ENCODE measurements at places on chromosomes 6 and 20.

GRCh38 chr20:59670786-59671492, 66.6 kb downstream of the PHACTR3 start:
- DNase-seq: no peak

DNA sequence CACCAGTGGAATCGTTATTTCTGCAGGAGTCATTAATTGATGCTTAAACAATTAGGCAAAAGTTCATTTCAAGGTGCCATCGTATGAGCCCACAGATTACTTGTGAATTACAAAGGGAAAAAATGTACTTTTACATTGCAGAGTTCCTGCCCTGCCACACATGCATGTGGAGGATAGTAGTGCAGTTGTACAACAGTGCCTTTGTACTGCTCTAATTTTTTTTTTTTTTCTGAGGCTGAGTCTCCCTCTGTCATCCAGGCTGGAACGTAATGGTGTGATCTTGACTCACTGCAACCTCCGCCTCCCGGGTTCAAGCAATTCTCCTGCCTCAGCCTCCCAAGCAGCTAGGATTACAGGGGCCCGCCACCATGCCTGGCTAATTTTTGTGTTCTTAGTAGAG, 26.0 kb upstream of the SYNJ2 start:
- no peak for DNase-seq

DNA sequence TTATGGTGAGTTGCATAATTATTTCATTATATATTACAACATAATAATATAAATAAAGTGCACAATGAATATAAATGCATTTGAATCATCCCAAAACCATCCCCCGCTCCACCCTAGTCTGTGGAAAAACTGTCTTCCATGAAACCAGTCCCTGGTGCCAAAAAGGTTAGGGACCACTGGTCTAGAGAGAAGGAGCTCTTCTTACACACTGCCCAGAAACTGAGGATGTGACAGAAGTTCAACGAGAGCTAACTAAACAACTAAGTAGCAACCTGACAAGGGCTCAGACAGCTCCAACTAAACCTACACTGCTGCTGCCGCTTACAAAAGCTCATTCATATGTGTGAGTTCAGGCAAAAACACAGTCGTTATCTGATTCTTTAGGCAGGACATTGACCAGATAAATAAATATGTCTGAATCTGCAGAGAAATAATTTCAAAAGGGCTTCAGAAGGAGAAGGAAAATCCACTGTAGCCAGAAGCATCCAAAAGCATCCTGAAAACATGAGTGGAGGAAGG, 125.9 kb downstream of the ATXN1 start:
- no peak for DNase-seq

DNA sequence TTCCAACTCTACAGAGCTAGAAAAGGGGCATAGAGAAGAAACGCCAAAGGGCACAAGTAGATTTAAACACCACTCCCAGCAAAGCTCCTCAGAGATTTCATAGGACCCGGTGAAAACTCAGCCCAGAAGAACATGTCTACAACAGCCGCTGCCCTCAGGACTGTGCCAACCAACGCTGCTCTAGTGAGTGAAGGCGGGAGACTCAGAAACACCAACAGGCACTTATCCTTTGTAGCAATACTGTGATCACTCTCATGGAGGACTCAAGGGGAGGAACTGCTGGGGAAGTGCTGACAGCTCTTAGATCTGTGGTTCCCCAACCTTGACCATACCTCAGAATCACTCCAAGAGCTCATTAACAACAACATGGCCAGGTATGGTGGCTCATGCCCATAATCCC, 39.5 kb downstream of the STAU1 start:
- no peak for DNase-seq

DNA sequence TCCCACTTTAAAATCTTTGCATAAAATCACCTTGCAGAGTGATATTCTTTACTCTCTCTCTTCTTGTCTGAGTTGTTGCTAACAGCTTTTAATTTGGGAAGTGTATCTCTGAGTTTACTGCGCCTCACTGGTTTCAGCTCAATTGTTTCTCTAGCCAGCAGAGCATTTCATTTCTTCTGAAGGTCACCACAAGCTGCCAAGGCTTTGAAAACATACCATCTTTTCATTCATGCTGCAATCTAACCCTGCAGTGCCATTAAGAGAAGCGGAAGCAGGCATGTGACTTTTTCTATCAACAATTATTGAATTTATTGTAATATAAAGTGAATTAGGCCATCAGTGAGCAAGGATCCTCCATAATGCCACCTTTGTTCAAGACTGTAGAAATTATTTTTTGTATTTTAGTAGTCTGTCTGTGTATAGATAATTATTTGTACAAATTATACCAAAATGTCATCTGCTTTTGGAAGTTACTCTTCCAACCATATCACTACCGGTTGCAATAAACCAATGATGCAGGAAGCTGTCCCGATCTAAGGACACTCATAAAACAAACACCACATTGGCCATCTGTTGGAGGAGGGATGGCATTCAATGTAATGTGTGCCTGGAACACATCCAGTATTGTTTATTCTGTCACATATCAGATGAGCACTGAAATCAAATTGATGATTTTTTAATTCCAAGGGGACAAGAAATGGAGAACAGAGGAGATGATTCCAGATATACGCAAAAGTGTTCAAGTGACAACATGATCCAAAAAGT, 26.8 kb downstream of the HS3ST5 start:
- DNase-seq: no peak

- no peak for DNase-seq
Measured at GRCh38 chr20:45948742-45949541, 14.5 kb downstream of the PCIF1 start.

- no peak for DNase-seq
Measured at GRCh38 chr6:42664718-42665117, 57.7 kb downstream of the PRPH2 start.

GRCh38 chr6:140209775-140210174, 835.3 kb upstream of the CITED2 start:
- DNase-seq: no peak

DNA sequence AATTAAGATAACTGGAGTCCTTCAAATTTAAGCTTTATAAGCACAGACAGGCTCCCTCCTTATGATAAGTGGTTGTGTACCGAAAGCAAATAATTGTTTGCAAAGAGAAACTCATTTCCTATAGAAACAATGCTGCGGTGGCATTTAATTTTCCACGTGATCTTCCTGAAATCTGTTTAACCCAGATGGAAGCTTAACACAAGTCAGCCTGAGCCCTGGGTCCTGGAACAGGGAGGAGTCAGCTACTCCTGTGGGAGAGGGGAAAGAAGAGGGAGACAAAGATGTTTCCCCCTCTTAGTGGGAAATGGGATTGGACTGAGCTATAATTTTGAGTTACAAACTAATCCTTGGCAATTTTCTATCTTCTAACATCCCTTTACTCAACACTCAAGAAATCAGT, 136.5 kb downstream of the ELOVL4 start:
- DNase-seq: no peak

DNA sequence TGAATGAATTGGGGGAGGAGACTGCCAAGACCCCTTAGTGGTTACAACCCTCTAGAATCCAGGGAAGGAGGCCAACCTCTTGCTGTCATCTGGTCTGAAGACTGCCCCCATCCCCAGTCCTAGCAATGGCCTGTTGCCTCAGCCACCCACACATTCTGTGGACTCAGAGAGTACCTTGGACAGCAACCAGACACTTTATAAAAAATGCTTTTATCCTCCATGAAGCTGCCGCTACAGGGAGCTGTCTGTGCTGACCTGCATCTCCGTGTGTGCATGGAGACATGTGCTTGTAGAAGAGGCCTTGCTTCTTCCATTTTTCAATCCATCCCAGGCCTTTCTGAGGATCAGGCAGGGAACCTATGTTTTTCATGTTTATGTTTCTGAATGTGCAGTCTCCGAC, 15.2 kb downstream of the CDH22 start:
- peak; percentile 52 for DNase-seq

DNA sequence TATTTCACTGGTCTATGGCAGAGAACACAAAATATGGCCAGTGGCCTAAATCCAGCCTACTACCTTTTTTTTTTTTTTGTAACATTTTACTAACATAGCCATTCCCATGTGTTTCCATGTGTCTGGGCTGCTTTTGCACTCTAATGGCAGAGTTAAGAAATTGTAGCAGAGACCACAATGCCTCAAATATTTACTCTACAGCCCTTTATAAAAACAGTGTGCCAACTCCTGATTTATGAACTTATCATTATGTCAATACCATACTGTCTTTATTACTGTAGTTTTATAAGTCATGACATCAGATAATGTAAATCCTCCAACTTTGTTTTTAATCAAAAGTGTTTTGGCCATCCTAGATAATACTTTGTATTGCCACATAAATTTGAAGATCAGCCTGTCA, 27.4 kb upstream of the CAP2 start:
- DNase-seq: no peak

DNA sequence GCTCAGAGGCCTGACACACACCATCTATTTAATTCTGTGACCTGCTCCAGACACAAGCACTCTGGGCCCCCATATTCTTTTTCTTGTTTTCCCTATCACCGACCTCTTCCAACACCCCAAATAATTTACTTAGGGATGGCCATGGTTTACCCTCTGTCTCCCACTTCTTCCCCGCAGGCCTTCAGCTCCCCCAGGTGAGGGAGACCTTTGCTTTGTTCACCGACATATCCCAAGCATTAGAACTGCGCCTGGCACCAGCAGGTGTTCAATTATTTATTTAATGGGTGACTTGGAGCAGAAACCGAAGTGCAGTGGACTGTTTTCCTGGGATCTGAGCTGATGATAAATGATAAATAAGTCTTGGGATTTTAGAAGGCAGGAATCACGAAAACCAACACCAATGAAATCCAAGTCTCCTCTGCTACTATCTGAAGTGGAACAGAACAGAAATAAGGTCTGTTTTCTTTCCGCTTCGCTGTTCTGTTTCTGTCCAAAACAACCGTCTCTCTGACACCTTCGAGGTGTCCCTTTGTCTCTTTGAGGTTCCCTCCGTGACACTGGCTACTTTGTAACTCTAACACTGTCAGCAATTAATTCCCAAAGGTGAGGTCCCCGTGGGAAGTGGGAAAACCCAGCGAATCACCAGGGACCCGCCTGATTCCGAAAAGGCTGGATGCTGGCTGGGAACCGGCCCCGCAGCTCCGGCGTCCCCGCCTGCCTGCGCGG, 1.1 kb upstream of the RIN2 start:
- DNase-seq: no peak

GRCh38 chr6:41277605-41278004, 8.9 kb downstream of the TREM1 start:
- DNase-seq: no peak

Data from IMR-90 (cell line).